Gastrocnemius medialis (tissue), 4 donors: ENCODE measurements at places on chromosomes 11 and 22. TPM values are rescaled to one million over a fixed set of nuclear protein-coding genes. Genes with fewer than 3 reads are reported as not detected.

GRCh38 chr22:41957941-41958556, 6.1 kb downstream of the SMIM45 start:
- no peak for DNase-seq

DNA sequence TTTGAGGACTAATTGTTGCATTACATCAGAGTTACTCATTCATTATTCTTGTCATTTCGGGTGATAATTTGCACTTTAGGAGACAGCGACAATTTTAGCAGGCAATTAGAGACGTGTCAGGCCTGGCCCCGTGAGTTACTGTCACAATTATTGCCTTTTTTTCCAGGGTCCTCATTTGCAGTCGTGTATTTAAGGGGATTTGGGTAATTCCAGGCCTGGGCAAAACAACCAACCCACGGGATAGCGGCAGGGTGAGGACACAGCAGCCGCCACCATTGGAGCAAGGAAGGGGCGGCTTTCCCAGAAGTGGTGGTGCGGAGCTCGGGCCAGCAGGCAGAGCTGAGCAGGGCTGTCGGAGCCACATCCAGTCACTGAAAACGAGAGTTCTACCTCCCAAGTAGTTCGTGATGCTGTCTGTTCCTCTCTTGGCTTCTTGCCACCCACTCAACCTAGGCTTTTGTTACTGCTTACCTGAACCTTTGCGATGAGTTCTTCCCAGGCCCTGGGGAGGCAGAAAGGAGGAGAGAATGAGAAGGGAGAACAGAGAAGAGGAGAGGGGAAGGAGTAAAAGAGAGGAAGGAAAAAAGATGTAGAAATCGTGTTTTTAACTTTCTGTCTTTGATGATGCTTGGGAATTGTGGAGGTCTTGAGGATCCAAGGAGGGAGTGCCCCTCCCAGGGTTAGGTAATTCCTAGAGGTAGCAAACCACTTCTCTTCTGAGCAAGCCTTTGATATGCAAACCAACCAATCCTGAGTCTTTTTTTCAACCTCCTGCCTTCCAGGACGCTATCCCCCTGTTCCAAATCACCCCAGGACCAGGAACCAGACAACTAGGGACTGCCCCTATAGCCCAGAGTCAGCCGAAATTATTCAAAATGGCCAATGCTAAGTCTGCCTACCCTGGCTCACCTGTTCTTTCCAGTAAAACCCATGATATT, 236.1 kb downstream of the MIAT start:
- DNase-seq: no peak

DNA sequence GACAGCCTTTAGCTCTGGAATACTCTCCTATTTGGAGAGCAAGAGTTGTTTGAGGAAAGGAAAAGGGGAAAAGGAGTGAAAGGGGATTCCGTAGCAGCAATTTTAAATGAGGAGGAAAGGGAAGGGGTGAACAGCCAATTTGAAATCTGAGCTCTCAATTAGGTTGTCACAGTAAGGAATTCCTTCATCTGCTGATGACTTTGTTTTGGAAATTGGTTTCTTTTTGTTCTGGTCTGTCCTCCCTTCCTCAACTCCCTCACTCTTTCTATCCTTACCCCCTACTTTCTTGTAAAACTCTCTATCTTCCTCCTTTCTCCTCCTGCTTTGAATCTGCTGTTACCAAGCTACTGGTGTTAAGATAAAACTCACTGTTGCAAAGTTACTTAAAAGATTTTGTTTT, 1155.6 kb downstream of the DLG2 start:
- DNase-seq: no peak

DNA sequence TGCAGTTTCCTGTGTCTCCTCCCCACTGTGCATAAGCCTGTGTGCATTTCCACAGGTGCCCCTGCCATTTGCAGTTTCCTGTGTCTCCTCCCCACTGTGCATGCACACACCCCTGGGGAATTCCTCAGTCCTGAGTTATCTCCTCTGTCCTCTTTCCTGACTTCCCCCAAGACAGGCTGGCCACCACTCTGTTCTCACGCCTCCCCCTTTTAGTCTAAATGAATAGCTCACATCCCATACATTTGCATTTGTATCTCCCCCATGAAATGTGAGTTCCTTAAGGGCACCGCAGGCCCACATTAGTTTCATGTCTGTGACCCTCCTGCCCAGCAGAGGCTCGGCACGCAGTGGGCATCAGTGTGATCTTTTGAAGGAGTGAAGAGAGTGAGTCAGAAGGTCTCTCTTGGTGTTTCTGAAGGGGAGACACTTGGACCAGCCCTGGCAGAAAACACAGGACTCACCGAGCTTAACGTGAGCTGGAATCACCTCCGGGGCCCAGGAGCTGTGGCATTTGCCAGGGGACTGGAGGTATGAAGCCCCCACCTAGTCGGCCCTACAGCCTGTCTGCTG, 6.2 kb downstream of the LRRC74B start:
- no peak for DNase-seq

- DNase-seq: peak; percentile 75
Observed at GRCh38 chr22:44032126-44032730, 8.1 kb downstream of the PARVB start.

- no peak for DNase-seq
Observed at GRCh38 chr11:79421820-79422219, 19.0 kb downstream of the TENM4 start.

GRCh38 chr11:1437500-1437899, 47.8 kb downstream of the BRSK2 start:
- no peak for DNase-seq

DNA sequence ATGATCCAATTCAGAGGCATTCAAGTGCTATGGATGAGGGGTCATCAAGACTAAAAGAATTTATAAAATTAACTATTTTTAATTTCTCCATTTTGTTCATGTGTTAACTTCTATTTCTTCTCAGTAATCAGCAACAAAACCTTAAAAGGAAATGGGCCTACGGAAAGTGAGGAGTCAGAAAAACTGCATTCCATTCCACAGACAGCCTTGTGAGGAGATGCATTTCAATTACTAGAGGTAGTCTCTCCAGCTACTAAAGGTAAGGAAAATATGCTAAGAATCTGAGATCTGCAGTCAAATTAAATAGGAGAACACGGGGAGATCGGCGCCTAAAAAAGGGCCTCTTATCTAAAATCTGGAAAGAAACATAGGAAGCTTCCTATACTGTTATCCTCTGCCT, 661.7 kb downstream of the DLG2 start:
- no peak for DNase-seq

DNA sequence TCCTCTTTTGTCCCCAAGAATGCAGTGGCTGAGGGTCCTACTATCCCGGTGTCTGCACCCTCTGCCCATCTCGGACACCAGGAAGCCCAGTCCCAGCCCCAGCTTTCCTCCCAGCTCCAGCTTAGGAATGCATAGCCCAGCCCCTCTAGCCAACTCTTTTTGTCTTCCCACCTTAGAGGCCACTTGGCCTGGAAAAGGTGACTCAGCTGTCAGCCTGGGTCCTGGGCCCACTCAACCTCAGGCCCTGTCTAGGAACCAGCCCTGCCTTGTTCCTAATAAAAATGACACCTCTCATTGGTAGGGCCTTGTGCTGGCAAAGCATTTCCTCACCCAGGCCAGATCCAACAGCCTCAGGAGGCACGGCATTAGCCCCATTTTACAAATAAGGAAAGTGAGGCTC, 28.2 kb downstream of the PDE2A start:
- no peak for DNase-seq

DNA sequence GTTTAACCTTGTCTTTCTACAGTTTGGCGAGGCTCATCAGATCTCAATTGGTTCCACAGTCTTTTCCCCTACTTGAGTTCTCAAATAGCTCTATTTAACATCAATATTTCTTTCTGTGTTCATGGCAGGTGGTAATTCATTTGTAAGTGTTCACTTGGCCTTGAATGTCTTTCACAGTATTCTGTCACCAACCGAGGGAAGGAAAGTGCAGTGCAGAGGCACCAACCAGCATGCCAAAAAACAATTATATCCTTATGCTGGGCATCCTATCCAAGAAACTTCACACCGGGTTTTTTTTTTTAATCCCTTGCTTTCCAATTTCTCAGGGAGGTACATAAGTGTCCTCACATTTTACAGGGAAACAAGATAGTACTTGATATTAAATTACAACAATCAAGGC, 55.0 kb upstream of the ZC3H12C start:
- no peak for DNase-seq

DNA sequence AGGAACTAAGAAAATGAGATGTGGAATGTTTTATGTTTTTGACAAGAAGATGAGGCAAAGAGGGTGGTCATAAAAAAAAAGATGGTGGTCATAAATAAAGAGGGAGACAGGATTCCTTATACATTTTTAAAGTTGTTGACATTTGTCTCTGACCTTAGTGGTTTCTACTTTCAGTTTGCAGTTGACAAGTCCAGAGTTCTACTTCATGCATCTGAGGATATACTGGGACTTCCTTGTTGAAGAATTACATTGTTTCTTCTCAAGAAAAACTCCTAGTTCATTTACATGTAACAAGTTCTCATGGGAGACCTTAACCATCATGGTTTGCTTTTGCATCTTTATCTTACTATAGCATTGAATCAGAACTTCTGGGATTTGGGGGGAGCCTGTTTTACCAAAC, 1.2 kb downstream of the OR6X1 start:
- DNase-seq: no peak

- peak; percentile 31 for DNase-seq
Observed at GRCh38 chr11:60786811-60787567, 1.9 kb downstream of the MS4A10 start.

DNA sequence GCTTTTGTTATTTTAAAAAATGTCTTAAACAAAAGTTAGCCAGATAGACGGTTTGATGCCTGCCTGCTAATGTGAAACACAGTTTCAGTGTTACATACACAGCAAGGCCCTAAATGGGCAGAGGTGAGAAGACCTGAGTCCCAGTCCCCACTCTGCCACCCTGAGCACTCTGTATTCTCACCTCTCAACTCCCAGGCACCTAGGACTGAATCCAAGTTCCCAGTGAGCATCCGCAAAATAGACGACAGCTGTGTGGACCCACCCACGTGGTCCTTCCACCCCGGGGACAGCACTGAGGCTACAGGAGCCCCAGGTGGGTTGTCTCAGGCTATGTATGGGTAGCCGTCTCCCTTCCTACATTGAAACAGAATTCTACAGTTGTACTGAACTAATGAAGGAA, 111.5 kb downstream of the RPL27A start:
- no peak for DNase-seq

DNA sequence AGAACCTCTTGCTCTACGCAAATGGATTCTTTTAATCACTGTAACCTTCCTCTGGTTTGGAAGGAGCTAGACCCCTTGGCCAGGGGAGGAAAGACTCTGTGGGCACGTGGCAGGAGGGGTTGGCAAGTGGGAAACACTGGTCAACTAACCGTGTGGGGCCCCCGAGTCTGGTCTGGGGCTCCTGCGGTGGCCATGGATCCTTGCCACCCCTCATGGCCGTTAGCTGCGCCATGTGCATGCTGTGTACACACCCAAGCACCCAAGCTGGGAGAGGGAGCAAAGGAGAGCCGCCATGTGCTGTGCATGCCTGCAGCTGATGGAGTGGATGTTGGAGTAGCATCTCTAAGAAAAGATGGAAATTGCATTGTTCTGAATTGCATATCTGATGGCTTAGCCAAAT, 730.6 kb downstream of the FAM181B start:
- no peak for DNase-seq

DNA sequence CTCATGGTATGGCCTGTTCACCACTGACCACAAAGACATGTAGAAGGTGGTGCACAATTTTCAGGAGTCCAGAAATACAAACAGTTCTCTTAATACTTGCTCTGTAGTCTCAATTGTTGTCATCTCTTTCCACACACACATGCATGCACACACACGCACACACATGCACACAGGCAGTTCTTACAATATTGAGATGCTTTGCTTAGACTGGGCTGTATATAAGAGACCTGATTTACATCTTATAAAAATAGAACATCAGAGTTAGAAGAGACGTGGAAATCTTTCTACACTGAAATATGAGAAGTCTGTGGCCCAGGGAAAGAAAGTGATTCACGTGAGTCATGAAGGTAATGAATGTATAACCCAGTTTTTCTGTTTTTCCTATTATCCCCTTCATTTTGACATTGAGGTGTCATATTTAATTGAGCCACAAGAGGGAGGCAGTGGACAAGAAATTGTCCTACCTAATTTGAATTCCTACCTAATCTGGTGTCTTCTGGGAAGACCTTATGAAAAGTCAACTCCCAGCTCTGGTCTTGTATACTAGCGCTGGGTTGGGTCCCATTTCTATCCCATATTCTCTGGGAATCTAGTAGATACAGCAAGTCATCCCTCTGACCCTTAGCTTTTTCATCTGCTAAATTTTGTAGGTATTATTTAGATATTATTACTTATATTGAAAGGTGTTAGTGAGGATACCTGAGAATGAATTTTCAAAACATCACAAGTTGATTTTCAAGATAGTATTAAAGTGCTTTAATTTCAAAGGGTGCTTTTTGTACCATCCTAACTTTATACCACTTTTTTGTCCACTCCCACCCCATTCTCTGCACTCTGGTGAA, 14.9 kb upstream of the MS4A4A start:
- no peak for DNase-seq

DNA sequence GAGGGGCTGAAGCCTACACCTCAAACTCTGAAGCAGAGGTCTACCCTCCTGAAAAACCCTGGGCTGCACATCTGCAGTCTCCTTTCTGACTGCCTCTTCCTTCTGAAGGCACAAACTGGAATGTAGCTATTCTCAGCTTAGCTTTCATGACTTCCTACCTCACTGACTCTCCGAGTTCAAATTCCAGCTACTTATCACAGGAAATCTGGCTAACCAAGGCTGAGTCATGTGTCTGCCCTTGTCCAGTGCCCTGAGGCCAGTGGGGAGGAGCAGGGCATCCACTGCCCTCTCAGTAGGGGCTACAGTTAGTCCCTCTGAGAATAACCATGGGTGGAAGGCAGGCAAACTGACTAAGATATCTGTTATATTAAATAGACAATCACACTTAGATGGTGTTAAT, 29.2 kb downstream of the PDGFD start:
- DNase-seq: no peak

DNA sequence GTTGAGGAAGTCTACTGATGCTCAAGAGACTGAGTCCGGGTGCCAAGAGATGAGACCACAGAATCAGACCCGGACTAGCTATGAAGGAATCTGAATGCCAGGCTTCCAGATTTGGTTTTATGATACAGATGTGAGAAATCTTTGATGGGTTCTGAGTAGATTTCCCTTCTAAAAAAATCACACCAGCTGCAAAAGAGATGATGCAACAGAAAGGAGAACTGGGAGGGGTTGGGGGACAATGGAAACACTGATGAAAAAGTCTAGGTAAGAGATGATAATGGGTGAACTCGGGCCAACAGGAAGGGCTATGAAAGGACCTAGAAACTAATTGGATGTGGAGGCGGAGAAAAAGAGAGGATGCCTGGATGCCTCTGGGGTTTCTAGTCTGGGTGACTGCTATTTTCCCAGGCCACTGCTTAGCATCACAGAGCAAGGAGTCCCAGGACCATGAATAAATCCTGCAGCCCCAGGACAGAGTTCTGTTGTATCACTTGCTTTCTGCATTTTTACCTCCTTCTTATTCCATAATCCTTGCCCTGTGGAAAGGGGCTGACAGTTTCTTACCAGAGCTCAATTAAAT, 115.4 kb upstream of the SEZ6L start:
- DNase-seq: no peak

GRCh38 chr22:50236731-50237409, 8.0 kb downstream of the TUBGCP6 start:
- DNase-seq: no peak

GRCh38 chr11:59172345-59173079, 580 bp downstream of the DTX4 start:
- no peak for DNase-seq

The SEPTIN3 gene
- total RNA-seq: not detected

The NNMT gene
- total RNA-seq: 901 TPM

The TMPRSS13 gene
- total RNA-seq: not detected

The ZNF408 gene
- 18.5 TPM for total RNA-seq

The PHLDB1 gene
- 25.7 TPM for total RNA-seq

The MAPK8IP1 gene
- total RNA-seq: 4.0 TPM
